DMS79 treated with DMSO at 0.1 percent for 48 hours (cell line): ENCODE measurements at places on chromosomes 6 and 20.

GRCh38 chr6:144920391-144920961 lies 635.3 kb downstream of the UTRN start:
- DNase-seq, result no peak

DNA sequence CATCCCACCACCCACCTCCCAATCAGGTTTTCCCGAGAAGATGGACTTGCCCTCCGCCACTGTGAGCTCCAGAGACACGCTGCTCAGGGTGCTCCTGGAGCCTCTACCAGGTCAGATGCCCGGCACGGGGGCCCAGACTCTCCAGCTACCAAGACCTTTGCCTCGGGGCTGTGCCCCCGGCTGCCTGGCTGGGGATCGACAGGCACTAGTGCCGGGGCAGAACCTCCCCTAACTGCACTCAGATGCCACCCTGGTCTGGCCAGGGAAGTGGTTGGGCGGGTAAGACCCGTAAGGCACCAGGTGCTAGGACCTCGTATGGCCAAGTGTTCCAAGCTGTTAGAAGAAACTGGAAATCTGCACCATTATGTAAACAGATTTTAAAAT lies 100.7 kb downstream of the ASXL1 start:
- no peak for DNase-seq

GRCh38 chr20:18543216-18543615 lies 24.0 kb upstream of the SMIM26 start:
- DNase-seq, result no peak

DNA sequence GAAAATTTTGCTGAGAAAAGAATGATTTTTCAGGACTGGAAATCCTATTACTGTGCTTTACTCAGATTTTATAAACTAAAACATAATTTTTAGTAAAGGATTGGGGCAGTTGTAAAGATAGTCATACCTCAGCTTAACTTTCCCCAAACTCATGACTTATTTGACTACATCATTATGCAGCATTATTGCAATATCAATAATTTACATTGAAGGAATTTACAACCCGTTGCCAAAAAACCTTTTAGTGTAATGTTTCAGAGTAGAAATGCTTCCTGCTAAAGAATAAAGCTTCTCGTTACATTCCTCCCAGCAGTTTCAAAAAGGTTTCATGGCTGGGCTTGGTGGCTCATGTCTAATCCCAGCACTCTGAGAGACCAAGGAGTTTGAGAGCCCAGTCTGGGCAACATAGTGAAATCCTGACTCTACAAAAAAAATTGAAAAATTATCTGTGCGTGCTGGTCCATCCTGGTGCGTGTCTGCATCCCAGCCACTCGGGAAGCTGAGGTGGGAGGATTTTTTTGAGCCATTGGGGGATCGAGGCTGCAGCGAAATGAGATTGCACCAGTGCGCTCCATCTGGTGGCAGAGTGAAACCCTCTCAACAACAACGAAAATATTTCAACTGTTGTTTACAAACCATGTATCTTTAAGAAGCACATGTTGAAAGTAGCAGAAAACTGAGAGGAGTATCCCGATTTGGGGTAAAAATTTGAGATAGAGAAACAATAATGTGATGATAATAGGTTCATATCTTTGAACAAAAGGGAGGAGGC lies 4.4 kb downstream of the AMD1 start:
- DNase-seq, result no peak

GRCh38 chr6:105810105-105810921 lies 275.8 kb upstream of the PRDM1 start:
- DNase-seq, result no peak

GRCh38 chr20:19554666-19555065 lies 203.4 kb upstream of the RIN2 start:
- no peak for DNase-seq

GRCh38 chr20:5720696-5721095 lies 29.5 kb upstream of the SHLD1 start:
- DNase-seq, result no peak

DNA sequence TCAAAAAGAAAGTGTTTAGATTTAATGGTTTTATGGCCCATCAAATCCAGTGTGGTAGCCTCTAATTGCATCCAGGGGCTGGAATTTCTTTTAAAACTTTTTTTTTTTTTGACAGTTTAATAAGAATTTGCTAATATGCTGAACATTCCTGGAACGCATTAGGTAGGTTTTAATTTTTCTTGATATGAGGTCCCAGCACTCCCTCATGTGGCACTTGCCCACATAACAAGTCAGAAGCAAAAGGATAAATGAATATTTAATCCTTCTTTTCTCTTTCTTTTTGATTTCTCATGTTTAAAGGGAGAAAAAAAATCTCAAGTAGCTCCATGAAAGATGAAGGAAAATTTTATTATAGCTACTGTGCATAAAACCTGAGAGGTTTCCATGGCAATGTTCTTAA lies 13.5 kb downstream of the HAO1 start:
- DNase-seq, result no peak

DNA sequence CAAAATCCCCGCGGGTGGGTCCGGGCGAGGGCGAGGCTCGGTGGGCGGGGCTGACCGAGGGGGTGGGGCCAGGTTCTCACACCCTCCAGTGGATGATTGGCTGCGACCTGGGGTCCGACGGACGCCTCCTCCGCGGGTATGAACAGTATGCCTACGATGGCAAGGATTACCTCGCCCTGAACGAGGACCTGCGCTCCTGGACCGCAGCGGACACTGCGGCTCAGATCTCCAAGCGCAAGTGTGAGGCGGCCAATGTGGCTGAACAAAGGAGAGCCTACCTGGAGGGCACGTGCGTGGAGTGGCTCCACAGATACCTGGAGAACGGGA lies 809 bp downstream of the HLA-G start:
- DNase-seq, result no peak

- DNase-seq, result no peak
These were observed 302.7 kb upstream of the ZFP64 start for GRCh38 chr20:52494244-52494643.

- no peak for DNase-seq
These were observed 41.9 kb downstream of the TULP4 start for GRCh38 chr6:158353883-158354877.

- no peak for DNase-seq
These were observed 15.7 kb downstream of the ATP9A start for GRCh38 chr20:51752343-51752951.

GRCh38 chr6:147660334-147661311 lies 152.1 kb downstream of the SAMD5 start:
- no peak for DNase-seq

DNA sequence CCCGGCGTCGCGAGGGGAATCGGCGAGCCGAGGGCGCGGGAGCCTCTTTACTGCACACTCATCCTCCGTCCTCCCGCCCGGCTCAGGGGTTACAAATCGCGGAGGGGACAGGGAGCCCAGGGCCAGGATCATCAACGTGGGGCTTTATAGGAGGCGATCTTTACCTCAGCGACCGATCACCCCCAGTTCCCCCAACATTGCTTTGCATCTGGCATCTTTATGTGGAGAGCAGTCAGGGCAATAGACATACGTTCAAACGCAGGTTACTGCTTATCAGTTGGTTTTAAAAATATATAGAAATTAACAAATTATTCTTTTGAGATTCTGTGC lies 634 bp downstream of the HSF2 start:
- DNase-seq, result peak; percentile 12

- DNase-seq, result no peak
These were observed 391.0 kb downstream of the CDC5L start for GRCh38 chr6:44778513-44778912.

GRCh38 chr6:107161521-107161920 lies 46.2 kb upstream of the BEND3 start:
- no peak for DNase-seq

- no peak for DNase-seq
These were observed 1.4 kb downstream of the METTL24 start for GRCh38 chr6:110356778-110357177.

DNA sequence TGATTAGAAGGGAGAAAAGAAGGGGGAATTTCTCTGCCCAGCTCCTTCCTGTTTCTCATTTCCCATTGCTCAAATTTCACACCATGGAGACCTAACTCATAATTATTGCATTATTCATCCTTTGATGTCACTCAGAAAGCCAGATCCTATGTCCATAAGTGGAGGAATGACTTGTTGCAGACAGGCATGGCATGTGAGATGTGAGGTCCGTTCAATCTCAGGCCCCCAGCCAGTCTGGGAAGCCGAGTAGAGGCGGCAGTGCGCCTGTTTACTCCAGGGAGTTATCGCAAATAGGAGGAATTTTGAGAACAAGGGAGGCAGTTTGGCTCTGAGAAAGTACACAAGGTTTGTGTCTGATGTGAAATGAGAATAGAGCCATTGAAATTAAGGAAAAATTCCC lies 26.9 kb upstream of the MOCS1 start:
- DNase-seq, result no peak

DNA sequence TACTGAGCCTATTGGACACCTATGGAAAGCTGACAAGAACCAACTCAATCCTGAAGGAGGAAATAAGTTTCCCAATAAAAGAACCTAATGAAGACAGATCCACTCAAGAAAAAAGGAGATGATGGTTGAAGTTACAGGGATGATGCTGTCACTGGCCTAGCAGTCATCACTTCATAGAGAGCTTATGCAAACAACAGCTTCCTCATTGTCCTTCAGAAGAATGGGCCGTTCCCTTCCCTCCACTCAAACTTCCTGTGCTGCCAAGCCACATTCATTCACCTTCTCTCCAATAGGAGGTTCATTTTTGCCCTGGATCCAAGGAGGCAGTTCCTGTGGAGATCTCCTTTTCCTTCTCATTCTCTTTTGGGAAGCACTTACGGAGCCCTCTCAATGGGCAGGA lies 13.8 kb upstream of the PM20D2 start:
- no peak for DNase-seq

GRCh38 chr20:47757145-47758035 lies 27.9 kb downstream of the SULF2 start:
- DNase-seq, result no peak

- no peak for DNase-seq
These were observed 69.6 kb downstream of the IGF2R start for GRCh38 chr6:160038479-160038878.

DNA sequence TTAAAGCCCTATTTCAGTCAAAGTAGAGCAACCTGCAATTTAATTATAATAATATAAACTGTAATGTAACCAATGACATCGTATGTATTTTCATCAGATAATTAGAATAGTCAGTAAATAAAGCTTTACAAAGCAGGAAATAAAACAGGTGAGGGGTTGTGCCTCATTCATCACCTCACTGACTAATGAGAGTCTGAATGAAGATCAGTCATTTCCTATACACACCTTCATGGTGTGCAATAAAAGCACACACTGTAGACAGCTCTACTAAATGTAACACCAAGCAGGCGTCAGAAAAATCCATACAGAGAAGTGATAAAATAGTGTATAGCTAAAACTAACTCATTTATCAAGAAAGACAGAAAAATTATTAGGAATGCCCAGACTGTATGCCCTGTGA lies 105.9 kb downstream of the MAN1A1 start:
- DNase-seq, result no peak

- DNase-seq, result no peak
These were observed 9.2 kb downstream of the OR2A4 start for GRCh38 chr6:131692031-131692430.

- no peak for DNase-seq
These were observed 148.0 kb downstream of the TMEM200A start for GRCh38 chr6:130513770-130514169.

DNA sequence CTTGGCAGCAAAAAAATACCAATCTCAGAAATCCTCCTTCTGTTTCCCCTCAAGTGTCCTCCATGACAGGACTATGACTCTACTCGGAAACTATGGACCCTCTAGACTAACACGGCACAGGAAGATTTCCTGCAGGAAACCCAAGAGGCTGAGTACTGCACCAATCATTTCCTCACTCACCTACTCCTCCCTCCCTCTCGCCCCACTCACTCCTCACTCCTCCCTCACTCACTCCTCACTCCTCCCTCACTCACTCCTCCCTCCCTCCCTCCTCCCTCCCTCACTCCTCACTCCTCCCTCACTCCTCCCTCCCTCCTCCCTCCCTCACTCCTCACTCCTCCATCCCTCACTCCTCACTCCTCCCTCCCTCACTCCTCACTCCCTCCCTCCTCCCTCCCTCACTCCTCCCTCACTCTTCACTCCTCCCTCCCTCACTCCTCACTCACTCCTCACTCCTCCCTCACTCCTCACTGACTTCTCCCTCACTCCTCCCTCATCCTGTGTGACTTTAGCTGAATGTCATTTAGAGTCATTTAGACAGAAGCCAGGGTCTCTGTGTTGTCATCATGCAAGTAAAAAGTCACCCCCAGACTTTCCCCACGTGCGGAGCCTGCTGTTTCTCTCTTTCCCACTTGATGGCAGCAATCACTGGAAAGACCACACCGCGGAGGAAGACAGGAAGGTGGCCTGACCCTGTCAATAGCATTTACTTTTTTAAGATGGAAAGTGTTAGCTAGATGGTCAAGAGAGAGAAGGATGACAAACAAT lies 226.8 kb upstream of the PDE10A start:
- no peak for DNase-seq

- DNase-seq, result no peak
These were observed 696.7 kb downstream of the C6orf118 start for GRCh38 chr6:164612751-164613150.

- DNase-seq, result peak; percentile 8
These were observed 9.2 kb upstream of the RPS21 start for GRCh38 chr20:62377615-62378178.

DNA sequence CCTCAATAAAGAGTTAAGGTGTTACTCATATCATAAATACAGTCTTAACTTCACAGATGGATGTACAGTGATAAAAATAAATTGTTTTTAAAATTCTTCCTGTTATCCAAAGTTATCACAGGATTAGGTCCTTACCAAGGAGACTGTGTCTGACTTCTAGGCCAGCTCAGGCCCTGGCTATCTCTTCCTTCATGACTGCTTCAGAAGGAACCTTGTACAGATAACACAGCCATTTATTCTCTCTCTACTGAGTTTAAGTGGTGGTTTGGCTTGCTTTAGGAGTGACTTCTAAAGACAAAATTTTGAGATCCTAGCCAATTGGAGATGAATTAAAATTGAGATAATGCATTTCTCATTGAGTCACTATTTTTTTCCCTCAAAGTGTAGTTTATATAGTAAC lies 40.8 kb upstream of the RNF182 start:
- DNase-seq, result no peak

DNA sequence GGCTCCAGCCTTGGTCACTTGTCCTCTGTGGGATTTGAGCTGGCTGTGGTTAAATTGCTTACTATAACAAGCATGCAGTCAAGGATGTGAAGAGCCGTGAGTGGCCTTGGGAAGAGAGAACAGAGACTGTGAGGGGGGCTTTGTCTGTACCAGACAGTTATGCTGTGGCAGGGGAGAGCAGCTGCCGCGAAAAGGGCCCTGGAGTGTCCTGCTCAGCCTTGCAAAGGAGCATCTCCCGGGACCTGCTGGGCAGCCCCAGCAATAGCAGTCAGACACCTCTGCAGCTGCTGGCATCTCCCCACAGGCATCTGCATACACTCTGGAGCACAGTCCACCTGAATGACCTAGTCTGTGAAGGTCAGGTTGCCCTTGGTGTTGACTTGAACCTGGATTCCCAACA lies 6.3 kb downstream of the EBF4 start:
- DNase-seq, result peak; percentile 6
